ENCODE measurements at places on chromosomes 16 and 17.

- no peak for DNase-seq
These were observed 20.5 kb downstream of the ST3GAL2 start for GRCh38 chr16:70418274-70418992.

DNA sequence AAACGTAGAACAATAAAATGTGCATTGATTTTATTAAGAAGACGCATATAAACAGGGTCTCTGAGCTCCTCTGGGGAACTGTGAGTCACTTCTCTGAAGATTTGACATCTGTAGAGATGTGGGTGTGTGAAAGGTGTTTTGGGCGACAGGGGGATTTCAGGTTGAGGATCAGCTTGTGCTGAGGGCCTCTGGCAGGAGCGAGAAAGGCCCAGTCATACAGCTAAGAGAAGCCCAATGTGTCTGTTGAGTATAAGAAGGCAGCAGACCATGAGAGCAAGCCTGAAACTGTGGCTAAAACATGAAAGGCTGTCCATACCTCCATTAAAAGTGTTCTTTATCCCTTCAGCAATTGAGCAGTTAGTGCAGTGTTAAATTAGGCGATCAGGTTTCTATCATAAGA lies 406.5 kb upstream of the MON1B start:
- DNase-seq, result no peak

DNA sequence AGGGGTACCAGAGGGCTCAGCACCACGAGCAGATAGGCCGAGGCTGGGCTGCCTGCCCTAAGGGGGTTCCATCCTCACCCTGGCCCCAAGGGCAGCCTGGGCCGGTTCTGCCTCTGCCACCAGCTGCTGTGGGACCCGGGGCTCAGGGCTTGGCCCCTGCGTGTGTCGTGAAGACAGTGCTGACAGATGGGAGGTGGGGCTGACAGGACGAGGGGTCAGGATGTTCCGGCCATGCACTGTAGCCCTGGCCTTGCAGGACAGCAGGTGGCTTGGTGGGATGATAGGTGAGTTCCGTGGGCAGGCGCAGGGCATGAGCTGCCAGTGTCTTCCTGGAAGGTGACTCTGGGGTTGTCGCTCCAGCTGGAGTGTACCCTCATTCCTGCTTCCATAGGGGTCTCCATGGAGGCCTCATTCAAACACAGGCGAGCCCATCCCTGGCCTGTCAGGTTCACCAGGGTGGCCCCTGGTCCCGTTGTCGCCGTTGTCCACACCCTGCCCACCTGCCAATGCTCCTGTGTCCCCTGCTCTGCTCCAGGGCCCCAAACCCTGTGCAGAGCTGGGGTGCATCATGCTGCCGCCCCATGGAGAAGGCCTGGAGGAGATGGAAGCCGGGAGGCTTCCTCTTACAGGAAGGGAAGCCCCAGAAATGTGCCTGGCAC lies 57.2 kb downstream of the WDR45B start:
- DNase-seq, result no peak

GRCh38 chr17:75824666-75825065 lies 19.5 kb downstream of the UNC13D start:
- DNase-seq, result no peak

DNA sequence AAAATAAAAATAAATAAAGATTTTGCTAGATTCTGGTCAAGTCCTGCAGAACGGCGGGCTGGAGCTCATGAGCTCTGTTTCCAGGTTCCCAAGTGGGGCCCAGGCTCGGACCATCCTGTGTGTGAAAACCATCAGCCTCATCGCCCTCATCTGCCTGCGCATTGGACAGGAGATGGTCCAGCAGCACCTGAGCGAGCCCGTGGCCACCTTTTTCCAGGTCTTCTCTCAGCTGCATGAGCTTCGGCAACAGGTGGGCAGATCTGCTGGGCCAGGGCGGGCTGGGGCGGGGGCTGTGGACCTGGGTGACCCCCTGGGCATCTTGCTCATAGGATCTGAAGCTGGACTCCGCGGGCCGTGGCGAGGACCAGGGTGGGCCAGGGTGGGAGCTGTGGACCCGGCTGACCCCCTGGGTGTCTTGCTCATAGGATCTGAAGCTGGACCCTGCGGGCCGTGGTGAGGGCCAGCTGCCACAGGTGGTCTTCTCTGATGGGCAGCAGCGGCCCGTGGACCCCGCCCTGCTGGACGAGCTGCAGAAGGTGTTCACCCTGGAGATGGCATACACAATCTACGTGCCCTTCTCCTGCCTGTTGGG lies 7.8 kb downstream of the WDR81 start:
- DNase-seq, result no peak

- DNase-seq, result no peak
These were observed 10.4 kb downstream of the TP53I13 start for GRCh38 chr17:29578626-29579485.
